ENCODE measurements at places on chromosomes 5 and 9. TPM values are rescaled to one million over a fixed set of nuclear protein-coding genes. Genes with fewer than 3 reads are reported as not detected.

The HIGD2A gene
- 222 TPM for total RNA-seq

The FREM1 gene
- total RNA-seq: 2.7 TPM

The EPB41L4B gene
- total RNA-seq: 8.9 TPM

The TXNDC8 gene
- not detected for total RNA-seq

The LRRC70 gene
- total RNA-seq: 1.4 TPM

The POU5F2 gene
- total RNA-seq: 0.30 TPM

The SHISAL2B gene
- not detected for total RNA-seq

The RELL2 gene
- total RNA-seq: 0.55 TPM

The LCN12 gene
- 3.6 TPM for total RNA-seq

All from left ventricle myocardium superior (tissue), 1 donor.